ENCODE measurements at places on chromosomes 4 and X. TPM values are rescaled to one million over a fixed set of nuclear protein-coding genes. Genes with fewer than 3 reads are reported as not detected.
A peak's percentile ranks its signal among the peaks of the same experiment; 100 is the strongest.

The SASH3 gene
- polyA plus RNA-seq, result 1.0 TPM

The KLB gene
- polyA plus RNA-seq, result 0.94 TPM

The HNRNPDL gene
- polyA plus RNA-seq, result 122 TPM

DNA sequence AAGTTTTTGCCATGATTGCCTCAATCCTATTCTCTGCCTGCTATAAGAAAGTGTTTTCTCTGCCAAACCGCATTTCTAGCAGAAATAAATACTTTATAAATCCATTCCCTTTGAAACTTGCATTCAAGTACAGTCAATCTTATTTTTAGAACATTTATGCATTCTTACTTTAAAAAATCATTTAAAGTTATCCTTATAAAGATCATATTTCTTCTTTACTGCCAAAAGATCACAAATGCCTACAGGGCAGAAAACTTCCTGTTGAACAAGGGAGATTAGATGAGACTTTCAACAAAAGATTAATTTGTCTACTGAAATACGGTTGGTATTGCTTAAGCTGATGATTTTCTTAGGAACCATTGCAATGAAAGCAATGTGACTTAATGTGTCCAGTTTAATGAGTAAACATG is 207.2 kb upstream of the SLIT2 start:
- no peak for DNase-seq

DNA sequence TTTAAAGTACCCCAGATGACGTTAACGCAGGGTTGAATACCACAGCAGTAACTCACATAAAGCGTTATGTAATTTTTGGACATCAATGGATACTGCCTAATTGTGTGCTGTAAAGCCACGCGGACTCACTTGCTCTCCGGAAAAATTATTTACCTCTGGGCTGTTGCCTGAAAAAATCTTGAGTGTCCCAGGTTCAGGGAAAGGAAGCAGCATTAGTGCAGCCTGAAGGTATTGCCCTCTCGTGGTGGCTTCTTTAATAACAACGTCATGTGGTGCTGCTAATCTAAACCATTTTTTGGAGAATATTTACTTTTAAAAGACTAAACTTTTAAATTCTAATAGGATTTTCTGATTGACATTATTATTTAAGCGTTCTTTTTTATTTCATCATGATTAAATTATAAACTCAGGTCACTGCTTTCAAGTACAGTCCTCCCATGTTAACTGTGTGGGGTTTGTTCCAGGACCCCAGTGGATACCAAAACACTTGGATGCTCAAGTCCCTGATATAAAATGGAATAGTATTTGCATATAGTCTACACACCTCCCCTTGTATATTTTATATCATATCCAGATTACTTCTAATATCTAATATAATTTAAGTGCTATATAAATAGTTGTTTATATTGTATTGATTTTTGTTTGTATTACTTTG is 384.8 kb downstream of the FAM133A start:
- DNase-seq, result no peak

GRCh38 chrX:17859609-17860178 is 1.4 kb downstream of the RAI2 start:
- peak; percentile 51 for DNase-seq

- no peak for DNase-seq
Observed at GRCh38 chr4:110198049-110198434, 373 bp downstream of the ELOVL6 start.

GRCh38 chr4:3388471-3389232 is 53.1 kb upstream of the HGFAC start:
- no peak for DNase-seq

DNA sequence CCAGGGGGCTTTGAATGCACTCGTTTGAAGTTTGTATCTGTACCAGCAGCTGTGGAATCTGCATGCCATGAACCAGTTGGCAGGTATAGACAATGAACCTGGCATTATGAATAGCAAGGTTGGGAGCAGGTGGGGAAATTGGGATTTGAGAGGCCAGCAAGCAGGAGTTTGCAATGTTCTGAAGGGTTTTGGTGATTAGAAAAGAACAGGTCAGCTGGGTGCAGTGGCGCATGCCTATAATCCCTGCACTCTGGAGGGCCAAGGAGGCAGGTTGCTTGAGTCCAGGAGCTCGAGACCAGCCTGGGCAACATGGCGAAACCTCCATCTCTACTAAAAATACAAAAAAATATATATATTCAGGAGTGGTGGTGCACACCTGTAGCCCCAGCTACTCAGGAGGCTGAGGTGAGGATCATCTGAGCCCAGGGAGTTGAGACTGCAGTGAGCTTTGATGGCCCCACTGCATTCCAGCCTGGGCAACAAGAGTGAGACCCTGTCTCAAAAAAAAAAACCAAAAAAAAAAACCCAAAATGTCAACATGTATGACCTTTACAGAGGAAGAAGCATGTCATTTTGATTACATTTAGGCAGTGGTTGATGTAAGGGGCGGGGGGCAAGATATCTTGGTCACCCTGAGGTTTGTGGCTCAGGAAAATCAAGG is 63.9 kb downstream of the TSC22D3 start:
- no peak for DNase-seq

DNA sequence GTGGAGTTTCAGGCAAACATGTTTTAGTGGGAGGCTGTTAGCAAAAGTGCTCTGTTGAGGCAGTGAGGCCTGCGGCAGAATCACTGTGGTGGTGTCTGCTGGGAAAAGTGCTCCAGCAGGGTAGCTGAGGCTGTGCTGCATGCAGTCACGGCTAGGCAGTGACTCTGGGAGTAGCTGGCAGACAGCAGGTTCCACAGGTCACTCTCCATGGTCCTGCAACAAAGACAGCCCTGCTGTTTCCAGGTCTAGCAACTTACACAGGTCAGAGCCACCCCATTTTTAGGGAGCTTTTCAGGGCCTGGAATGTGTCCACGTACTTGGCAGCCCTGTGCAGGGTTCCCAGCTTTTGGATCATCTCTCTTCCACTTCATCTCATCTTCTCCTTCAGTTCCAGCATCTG is 184.3 kb downstream of the NAA11 start:
- no peak for DNase-seq

DNA sequence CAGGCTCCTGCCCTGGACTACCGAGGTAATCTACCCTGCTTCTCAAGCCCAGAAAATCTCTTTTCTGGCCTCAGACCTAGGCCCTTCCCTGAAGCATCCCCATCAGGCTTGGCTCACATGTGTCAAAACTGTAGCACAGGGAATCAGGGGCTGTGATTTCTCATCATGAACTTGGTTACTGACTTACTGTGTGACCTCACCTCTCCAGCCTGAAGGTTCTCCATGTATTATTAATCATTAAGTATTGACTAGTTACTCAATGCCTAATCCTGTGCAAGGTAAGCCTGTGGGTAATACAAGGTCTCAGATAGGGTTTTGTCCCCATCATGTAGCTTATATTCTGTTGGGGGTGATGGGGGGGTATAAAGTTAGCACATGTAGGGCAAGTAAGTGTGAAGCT is 6.8 kb downstream of the SRPX2 start:
- no peak for DNase-seq

- no peak for DNase-seq
Observed at GRCh38 chr4:80685214-80685613, 345.3 kb upstream of the BMP3 start.

- no peak for DNase-seq
Observed at GRCh38 chr4:71141125-71141524, 147.7 kb downstream of the DCK start.

- DNase-seq, result peak; percentile 62
Observed at GRCh38 chr4:109559625-109559982, 442 bp upstream of the MCUB start.

Data from pancreas (tissue), 10 donors.